ENCODE measurements at places on chromosomes 3 and 15.

GRCh38 chr3:196662711-196663571, 23.4 kb downstream of the NRROS start:
- DNase-seq, result peak; percentile 79

- DNase-seq, result no peak
Measured at GRCh38 chr15:50112488-50113186, 6.4 kb downstream of the ATP8B4 start.

DNA sequence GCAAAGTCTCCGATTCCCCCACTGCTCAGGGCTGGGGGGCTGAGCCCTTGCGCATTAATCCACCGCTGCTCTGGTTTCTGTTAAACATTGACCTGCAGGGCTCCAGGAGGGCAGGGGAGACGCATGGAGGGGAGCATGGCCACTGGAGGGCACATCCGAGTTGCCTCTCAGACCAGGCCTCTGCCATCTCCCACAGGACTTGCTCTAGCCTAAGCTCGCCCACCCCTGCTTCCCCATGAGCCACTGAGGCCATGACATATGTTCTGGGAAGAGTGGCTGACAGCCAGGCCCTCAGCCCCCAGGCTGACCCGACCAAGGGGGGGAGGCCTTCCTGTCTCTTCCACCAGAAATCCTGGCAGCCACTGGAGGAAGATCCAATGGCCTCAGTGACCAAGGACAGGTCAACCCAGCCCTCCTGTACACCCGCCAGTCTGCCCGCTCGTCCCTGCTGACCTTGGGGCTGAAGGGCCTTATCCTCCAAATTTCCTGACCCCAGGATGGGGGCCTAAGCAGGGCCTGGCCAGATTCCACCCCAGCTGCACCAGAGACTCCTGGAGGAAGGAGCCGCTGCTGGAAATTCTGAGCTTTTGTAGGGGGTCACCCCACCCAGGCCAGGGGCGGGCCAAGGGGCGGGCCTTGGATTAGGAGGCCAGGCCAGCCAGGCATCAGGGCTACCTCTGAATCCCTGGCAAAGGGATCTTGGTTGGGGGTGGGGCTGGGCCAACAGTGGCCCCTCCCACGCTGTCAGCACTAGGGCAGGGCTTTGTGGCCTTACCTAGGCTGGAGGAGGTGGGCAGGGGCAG, at the start of gene HYAL1:
Gene HYAL1 (minus strand): TSS at position 562 of the 803 bp plus-strand sequence. CDS start 618 bp downstream, outside the sequence.
- peak; percentile 55 for DNase-seq

DNA sequence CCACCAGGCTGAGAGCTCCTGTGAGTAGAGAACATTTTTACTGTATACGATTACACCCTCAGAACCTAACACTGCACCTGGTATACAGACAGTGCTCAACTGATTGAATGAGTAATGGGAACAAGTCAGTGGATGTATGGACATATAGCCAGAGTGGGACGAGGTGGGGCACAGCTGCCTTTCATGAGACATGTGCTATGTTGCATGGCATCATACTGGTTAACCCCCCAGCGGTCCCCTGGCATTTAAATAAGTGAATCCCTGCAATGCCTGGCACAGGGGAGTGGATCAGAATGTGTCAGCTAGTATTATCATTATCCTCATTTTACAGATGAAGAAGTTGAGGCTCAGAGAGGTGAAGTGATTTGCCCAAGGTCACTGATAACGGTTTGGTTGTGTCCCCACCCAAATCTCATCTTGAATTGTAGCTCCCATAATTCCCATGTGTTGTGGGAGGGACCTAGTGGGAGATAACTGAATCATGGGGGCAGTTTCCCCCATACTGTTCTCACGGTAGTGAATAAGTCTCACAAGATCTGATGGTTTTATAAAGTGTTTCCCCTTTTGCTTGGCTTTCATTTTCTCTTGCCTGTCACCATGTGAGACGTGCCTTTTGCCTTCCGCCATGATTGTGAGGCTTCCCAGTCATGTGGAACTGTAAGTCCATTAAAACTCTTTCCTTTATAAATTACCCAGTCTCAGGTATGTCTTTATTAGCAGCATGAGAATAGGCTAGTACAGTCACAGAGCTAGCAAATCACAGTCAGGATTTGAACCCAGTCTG, 56.0 kb upstream of the ATP2B2 start:
- DNase-seq, result no peak

- DNase-seq, result no peak
Measured at GRCh38 chr3:184459355-184459754, 79.5 kb downstream of the CHRD start.

- no peak for DNase-seq
Measured at GRCh38 chr15:67181221-67181639, 73.2 kb downstream of the AAGAB start.

GRCh38 chr3:26068890-26069289, 279.0 kb downstream of the OXSM start:
- DNase-seq, result no peak

GRCh38 chr3:186421946-186422345, 59.9 kb upstream of the DGKG start:
- no peak for DNase-seq

DNA sequence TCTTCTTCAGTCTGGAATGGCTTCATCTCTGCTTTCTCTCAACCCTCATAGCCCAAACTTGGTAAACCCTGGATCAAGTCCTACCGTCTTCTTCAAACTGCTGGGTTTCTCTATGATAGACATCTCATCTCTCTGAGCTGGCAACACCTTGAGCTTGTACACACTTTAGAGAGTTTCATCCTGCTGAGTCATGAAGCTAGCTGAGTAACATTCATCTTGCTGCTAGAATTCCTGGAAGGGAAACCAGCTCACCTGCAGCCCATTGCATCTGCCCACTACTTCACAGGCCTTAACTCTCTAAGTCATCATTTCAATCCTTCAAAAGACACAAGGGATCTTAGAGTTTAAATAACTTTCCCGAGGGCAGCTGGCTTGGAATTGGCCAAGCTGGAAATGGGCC, 175.5 kb upstream of the RORA start:
- DNase-seq, result no peak

DNA sequence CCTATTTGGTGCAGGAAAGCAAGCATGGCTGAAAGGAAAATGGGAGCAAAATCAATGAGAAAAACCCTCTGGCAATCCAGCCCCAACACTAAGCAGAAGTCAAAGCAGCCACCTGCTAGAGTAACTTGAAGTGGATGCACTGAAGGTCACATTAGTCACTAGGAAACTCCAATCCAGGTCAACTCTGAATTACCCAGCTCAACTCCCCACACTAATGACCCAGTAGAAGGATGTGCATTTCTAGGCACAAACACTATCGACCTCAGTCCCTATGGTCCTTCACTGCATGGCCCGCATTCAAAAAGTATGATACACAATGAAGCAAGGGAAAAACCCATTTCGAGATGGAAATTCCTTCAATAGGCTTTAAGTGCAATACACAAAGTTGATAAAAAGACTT, 80.6 kb downstream of the RAD18 start:
- no peak for DNase-seq

GRCh38 chr3:111509308-111509707, 32.7 kb upstream of the CD96 start:
- no peak for DNase-seq

- DNase-seq, result no peak
Measured at GRCh38 chr3:54360320-54360719, 238.0 kb downstream of the CACNA2D3 start.

GRCh38 chr3:17032407-17033034, 147.8 kb downstream of the PLCL2 start:
- peak; percentile 66 for DNase-seq

GRCh38 chr3:105580296-105580965, 213.7 kb downstream of the ALCAM start:
- no peak for DNase-seq

- peak; percentile 22 for DNase-seq
Measured at GRCh38 chr3:10772271-10773161, 43.5 kb upstream of the SLC6A11 start.

DNA sequence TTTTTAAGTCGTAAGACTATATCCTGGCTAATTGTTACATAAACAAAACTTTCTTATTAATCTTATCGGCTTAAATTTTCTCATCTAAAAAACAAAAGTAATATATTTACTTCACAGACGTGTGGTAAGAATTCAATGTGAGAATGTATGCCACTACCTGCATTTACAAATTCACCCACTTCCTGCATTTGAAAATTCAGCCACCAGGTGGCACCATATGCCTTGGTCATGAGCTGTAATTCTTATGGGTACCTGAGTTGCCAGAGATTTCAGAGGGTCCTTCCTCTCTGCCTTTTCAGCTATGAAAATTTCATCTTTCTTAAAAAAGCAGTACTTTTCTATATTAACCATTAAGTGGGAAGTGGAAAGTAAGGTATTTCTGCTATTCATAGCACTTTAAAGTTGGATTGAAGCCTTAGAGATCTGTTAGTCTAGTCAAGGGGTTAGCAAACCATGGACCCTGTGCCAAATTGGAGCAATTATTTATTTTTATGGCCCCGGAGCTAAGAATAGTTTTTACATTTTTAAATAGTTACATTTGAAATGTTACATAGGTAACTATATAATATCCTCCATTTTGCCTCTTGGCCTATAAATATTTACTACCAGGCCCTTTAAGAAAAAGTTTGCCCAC, 127.8 kb downstream of the HCN4 start:
- peak; percentile 74 for DNase-seq

DNA sequence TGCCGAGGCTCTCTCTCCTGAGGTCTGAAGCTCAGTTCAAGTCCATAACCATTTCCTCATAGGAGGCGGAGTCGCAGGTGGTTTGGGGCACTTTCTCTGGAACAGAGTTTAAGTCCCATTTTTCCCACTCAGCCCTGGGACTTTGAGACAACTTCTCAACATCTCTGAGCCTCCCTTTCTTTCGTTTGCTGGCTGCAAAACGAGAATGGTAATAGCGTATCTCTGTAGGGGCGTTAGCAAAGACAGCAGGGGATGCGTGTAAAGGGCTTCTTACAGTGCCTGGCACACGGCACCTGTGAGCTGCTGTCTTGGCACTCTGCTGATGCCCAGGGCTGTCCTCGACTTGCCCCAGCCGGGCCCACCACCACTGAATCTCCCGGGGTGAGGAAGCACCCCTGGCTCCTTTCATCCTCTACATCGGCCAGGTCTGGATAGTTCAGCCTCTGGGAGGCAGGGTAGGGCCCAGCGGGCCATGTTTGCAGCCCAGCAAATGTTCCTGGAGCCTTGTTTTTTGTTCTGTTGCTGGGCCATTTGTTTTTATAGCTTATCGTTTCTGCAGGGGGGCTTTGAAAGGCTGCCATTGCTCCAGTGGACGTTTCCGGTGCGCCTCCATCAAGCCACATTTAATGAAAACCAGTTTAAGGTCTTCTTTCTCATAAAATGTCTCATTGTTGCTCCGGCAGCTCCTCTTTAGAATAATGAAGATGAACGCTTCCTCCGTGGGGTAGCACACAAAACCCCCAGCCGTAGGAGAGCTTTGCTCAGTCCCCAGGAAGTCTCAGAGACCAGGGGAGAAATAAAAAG, 60.0 kb upstream of the WNT5A start:
- no peak for DNase-seq

DNA sequence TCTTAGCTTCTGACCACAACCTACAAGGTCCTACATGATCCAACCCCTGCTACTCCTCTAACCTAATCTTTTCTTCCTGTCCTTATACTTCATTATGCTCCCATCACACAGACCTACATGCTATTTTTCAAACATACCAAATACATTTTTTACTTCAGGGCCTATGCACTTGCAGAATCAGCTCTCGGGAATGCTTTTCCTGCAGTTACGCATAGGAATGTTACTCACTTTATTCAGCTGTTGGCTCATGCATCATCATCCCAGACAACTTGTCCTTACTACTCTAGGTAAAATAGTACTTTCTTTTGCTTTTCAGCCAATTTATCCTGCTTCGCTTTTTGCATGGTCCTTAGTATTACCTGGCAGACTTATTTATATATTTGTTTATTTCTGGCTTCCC, 105.6 kb downstream of the OXSM start:
- no peak for DNase-seq

DNA sequence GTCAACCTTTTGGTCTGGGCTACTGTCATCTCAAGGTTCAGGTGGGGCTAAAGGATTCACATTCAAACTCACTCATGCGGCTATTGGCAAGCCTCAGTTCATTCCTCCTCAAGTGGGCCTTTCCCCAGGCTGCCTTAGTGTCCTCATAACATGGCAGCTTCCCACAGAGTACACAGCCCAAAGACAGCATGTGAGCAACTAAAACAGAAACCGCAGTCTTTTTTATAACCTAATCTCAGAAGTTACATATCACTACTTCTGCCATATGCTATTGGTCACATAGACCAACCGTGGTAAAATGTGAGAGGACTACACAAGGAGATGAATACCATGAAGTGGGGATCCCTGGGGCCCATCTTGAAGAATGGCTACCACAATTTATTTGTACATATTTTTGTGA, 4.5 kb upstream of the CEP70 start:
- no peak for DNase-seq

GRCh38 chr3:159532577-159532976, 456.1 kb upstream of the IL12A start:
- no peak for DNase-seq

GRCh38 chr15:66066005-66066404, 187.5 kb downstream of the MEGF11 start:
- no peak for DNase-seq

GRCh38 chr15:64857421-64857820, 15.7 kb downstream of the PLEKHO2 start:
- no peak for DNase-seq

DNA sequence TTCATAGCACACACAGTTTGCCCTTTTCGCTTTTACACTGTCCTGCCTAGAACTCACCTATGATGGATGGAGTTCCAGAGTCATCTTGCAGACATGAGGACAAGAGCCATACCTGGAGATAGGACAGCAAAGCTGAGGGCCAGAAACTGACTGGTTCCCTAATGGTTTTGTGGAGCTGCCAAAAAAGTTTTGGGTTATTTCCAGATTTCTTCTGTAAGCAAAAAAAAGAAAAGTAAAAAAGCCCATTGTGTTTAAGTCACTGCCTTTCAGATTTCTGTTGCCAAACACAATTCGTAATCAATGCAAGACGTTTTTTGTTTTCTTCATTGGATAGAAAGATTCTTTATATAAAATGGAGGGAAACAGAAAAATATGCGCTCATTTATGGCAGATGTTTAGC, 42.4 kb upstream of the KY start:
- no peak for DNase-seq

GRCh38 chr3:102391491-102391890, 43.3 kb upstream of the ZPLD1 start:
- DNase-seq, result no peak

Measured in hematopoietic multipotent progenitor cell treated with erythropoietin and hydrocortisone succinate and interleukin-3 and kit ligand, for 6 days (in vitro differentiated cells).